Renal cortex interstitium (tissue), 15 donors: ENCODE measurements at places on chromosomes 12 and 14.

DNA sequence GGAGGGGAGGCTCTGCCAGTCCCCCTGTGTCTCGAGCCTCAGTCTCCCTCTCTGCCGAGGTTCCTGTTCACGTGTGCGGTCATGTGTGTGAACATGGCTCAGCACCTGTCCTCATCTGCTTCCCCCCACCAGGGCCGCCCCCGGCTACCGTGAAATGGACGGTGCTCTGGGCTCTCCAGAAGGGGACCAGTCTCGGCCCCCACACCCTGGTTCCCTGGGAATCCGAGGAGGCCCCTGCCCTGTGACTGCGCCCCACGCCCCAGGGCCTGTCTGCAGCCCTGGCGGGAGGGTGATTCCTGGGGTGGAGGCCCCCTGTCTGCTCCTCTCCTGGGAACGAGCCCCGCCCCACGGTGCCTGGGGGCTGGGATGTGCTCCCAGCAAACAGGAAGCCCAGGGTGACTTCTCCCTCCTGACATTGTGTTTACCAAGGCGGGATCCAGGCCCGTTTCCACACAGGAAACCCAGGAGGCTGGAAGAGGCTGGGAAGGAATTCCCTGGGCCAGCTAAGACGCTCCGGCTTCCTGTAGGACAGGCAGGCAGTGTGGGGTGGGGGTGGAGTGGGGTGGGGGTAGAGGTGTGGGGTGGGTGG is 46.6 kb downstream of the KIF26A start:
- peak; percentile 38 for DNase-seq

DNA sequence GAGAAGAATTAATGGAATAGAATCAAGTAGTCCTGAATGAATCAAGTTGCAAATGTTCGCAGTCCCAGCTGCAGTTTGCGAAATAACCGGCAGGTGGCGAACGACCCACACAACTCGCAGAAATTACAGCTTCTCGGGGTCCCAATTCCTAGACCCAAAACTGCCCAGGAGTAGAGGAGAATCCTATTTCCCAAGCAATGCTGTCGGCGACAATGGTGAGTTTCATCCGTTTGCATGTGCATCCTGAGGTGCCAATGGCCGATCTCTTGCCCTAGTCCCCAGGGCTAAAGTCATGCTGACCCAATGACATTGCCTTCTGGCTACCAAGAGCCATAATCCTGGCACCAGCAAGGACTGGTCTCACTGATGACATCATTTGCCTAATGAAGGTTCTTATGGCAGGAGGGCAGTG is 8.5 kb upstream of the ASCL1 start:
- no peak for DNase-seq

DNA sequence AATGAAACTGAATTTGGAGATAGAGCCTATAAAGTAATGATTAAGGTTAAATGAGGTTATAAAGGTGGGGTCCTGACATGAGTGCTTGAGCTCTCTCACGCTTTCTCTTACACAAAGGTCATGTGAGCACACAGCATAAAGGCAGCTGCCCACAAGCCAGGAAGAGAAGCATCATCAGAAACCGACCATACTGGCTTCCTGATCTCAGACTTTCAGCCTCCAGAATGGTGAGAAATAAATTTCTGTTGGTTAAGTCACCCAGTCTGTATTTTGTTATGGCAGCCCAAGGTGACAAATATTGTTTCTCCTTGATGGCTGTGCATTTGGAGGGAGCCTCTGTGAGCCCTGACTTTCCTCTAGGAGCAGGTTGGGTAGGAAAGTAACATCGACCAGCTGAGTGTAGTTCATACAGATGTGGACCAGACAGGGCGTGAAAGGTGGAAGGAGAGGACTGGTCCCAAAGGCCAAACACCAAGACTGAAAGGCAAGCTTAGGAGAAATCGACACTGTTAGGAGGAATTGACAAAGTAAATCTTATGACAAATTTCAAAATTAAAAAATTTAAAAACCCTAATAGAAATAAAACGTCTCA is 97.6 kb upstream of the SLC38A2 start:
- DNase-seq: no peak

DNA sequence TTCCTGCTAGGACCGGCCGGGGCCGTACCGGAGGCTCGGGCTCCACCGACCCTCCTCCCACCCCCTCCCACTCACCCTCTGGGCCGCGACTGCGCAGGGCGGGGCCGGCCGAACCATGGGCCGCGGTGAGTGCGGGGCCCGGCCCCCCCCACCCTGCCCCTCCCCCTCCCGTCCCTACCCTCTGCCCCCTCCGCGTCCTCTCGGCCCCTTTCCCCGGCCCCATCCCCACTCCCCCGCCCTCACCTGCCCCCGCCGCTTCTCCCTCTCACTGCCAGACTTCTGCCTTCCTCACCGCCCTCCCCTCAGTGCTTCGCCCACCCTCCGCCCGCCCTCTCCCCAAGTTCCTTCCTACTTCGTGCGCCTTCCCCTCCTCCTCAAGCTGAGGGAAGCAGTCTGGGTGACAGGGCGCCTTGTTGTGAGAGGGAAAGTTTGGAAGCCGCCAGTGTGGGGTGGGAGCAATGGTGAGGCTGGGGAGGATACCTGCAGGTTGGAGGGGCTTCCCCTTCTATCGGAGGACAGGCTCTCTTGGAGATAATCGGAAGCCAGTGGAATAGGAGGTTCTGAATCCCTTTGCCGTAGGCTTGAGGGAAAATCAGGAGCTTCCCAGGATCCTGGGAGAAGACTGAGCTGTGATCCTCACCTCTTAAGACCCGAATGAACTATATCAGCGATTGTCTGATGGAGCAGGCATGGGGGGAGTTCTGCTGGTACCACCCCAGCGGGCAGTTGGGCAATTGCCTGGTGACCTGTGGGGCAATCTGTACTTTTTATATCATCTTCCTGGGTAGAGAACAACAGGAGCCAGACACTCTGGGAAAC is 472 bp downstream of the MBD6 start:
- DNase-seq: peak; percentile 77

GRCh38 chr12:8948701-8949341 is 624 bp downstream of the M6PR start:
- no peak for DNase-seq

DNA sequence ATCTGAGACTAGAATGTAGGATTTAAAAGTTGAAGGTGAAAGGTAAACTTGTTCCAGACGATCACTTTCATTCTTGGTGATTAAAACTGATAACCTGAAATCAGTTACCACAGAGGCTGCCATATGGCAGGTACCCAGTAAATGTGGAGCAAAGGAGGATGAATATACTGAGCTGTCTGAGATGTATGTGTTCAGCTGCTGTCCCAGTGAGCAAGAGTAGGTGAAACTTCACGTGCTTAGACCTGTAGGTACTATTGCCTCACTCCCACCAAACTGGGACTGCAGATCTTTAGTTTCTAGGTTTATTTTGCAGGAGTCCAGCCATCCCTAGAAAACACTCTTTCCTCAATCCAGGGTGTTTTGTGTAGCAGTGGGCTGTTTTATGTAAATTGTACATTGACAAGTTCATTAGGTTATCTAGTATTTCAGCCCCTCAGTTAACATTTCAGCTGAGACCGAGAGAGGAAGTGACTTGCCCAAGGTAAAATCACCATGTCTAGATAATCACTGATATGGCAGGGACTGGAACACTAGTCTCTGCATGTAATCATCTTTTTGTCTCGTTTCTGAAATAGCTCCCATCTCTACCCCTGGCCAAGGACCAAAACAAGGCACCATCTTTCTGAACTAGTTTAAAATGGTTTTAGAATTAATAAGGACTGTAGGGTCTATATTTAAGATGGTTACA is 62.7 kb downstream of the ATG14 start:
- DNase-seq: no peak

DNA sequence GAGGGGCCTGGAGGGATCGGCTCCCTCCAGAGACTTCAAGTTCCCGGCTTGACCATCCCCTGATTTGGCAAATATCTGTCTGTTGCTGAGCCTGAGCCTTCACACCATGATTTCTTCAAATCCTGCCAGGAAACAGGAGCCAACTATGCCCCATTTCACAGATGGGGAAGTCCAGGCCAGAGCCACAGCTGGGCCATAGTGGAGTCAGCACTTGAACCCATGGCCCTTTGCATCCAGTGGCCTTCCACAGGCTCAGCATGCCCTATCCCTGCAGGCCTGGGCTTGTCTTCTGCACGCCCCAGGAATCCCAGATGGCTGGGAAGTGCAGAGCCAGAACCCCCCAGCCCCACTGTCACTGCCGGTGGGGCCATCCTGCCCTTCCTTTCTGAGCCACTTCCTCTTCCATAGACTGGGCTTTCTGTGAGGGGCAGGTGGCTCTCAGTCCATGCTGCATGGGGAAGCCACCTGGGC is 44.9 kb downstream of the CYP46A1 start:
- DNase-seq: no peak

DNA sequence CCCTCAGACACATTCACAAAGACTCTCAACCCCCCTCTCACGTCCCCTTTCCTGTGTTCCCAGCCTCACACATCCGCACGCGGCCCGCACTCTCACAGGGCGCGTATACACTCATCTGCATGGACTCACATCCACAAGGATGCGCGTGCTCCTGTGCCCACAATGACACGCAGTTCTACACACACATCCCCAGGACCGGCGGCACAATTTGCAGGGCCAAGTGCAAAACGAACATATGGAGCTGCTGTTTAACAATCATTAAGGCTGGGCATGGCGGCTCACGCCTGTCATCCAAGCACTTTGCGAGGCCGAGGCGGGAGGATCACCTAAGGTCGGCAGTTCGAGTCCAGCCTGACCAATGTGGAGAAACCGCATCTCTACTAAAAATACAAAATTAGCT is 36.4 kb upstream of the EML1 start:
- no peak for DNase-seq

DNA sequence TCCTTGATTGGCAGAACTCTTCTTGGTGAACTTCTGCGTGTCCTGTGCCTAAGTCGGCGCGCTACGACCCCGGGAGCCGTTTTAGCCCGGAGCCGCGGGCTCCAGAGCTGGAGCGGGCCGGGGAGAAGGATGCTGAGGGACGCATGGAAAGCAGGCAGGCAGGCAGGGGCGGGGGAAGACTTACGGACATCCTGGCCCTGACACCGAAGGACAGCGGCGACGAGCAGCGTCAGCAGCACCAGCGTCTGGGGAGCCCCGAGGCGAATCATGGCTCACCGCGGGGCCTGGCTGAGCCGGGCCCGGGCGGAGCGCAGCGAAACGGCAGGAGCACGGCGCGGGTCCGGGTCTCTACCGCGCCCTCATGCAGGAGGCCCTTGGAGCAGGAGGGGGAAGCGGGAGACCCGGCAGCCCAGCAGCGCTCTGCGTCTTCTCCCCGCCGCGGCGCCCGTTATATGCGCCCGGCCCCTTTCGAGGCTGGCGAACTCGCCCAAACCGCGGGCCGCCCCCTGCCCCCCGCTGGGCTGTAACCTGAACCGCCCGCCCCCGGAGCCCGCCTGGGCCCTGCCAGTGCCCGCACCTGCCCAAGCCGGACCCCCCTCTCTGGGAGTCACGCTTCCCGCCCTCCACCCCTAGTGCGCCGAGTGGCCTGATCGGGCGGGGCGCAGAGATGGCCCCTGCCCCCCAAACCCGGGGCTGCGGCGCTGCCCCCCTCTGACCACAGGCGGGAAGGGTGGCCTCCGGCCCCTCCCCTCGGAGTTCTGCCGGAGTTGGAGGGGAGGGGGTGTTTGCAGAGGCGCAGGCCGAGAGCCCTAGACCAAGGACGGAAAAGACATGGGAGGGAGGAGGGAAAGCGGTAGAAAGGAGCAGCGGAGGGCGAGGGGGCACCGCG is at the start of gene COL2A1:
TSS of gene COL2A1 (minus strand) at position 424 of the 889 bp plus-strand sequence. CDS start at position 269, 155 bp downstream.
- DNase-seq: no peak

- DNase-seq: no peak
Measured at GRCh38 chr12:45244561-45245343, 28.9 kb downstream of the ANO6 start.

GRCh38 chr14:38931969-38932652 is 170.9 kb downstream of the SEC23A start:
- no peak for DNase-seq

- peak; percentile 34 for DNase-seq
Measured at GRCh38 chr12:78864870-78865463, 393 bp downstream of the SYT1 start.

DNA sequence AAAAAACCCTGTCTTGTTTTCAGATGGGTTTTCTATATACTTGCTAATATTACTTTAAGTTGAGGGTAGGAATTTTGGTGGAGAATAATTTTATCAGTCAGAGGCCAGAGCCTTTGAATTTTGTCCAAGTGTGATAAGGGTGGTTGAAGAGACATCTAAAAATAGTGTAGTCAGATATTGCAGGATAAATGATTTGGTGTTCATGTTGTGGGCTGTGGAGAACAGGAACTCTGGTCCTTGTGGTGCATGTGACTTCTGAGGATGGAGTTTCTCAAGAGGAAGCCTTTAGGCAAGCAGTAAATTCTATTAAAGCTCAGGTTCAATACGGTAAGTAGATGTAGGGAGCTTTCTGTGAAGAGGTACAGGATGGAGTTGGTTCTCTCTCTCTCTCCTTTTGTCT is 2.8 kb downstream of the ADAM21 start:
- DNase-seq: no peak

- no peak for DNase-seq
Measured at GRCh38 chr14:92431199-92431725, 82.3 kb upstream of the RIN3 start.

DNA sequence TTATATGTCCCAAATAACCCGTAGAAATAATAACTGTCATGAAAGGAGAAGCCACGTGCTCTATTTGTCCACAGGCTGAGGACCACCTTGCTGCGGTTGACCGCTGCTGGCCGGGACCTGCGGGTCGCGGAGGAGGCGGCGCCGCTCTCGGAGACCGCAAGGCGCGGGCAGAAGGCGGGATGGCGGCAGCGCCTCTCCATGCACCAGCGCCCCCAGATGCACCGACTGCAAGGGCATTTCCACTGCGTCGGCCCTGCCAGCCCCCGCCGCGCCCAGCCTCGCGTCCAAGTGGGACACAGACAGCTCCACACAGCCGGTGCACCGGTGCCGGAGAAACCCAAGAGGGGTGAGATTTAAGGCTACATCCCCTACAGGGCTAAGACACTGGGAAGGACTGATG is 21.0 kb downstream of the RPGRIP1 start:
- no peak for DNase-seq

DNA sequence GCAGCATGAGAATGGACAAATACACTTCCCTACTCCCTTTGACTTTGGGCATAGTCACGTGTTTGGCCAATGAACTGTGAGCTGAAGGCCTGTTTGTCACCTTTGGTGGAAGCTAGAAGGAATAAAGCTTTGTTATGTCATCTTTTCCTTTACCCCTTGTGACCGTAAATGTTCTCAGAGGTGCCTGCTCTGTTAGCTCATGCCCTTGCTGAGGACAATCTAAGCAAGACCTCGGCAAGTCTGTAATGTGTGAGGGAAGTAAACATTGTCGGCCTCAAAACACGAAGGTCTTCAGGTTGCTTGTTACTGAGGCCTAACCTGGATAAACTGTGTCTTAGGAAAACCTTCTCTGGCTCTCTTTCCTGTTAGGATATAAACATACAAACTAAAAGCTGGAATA is 354.2 kb downstream of the TMEM132D start:
- DNase-seq: no peak

GRCh38 chr12:104314242-104314614 is 10.7 kb downstream of the EID3 start:
- DNase-seq: no peak

DNA sequence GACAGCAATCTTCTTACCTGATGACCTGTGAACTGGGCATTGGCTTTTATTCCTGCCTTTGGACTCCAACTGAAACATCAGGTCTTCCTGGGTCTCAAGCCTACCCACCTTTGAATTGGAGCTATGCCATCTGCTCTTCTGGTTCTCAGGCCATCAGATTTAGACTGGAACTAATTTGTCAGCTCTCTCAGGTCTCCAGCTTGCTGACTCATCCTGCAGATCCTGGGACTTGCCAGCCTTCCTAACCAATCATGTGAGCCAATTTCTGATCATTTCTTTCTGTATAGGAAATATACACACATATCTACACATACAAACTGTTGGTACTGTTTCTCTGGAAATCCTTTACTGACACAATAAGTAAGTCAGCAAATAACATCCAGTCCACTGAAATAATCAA is 65.3 kb upstream of the TSPAN8 start:
- DNase-seq: no peak

- DNase-seq: no peak
Measured at GRCh38 chr14:38910092-38910491, 192.9 kb downstream of the SEC23A start.
